CD4-positive, alpha-beta T cell treated with Interleukin-4 for 1 hour (primary cell): ENCODE measurements at places on chromosomes 11 and 22.

DNA sequence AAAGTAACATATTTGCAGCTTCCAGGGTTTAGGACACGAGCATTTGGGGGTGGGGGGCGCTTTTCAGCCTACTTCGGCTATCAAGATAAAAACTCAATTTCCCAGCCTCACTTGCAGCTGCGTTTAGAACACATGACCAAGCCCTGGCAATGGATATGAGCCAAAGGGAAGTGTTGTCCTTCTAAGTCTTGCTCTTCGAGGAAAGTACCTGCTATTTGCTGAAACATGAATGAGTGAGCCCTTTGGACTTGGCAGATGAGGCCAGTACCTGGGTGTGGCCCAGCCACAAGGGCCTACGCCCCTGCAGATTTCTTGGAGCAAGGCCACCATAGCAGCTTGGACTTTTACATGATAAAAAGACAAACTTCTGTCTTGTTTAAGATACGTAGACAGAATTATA, 60.2 kb upstream of the SORL1 start:
- no peak for DNase-seq

GRCh38 chr11:118914178-118914918, 11.4 kb downstream of the BCL9L start:
- DNase-seq: peak; percentile 74

GRCh38 chr11:723120-723883, 17.3 kb downstream of the EPS8L2 start:
- peak; percentile 74 for DNase-seq

DNA sequence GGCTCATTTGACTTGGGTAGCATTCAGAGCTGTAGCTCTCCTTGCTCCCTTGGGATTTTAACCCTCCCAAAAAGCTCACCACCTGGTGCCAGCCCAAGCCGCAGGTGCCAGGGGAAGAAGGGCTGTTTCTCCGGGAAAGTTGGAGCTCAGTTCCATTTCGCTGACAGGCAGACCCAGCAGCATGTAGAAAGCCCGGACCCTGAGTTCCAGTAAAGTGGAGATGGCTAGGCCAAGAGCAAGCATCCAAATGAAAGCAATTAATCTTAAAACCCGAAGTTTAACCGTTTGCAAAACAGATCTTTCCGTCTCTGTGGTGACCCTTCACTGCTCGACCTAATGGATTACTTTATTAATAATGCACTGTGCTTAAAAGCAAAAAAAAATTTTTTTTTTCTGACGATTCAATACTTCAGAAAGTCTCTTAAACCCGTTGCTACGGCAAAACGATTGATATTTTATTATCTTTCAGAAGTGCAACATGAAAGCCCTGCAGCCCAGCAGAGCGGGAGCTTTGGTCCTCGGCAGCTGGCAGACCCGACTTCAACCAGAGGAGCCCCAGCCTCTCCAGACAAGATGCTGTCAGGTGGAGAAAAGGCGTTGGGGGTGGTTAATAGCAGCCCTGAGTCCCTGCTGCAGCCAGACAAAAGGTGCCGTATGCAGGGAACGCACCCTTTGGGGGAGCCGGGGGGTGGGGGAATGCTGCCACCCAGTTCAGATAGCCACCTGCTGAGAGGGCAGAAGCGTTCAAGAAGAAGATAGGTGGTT, 3.3 kb downstream of the LMO1 start:
- no peak for DNase-seq

DNA sequence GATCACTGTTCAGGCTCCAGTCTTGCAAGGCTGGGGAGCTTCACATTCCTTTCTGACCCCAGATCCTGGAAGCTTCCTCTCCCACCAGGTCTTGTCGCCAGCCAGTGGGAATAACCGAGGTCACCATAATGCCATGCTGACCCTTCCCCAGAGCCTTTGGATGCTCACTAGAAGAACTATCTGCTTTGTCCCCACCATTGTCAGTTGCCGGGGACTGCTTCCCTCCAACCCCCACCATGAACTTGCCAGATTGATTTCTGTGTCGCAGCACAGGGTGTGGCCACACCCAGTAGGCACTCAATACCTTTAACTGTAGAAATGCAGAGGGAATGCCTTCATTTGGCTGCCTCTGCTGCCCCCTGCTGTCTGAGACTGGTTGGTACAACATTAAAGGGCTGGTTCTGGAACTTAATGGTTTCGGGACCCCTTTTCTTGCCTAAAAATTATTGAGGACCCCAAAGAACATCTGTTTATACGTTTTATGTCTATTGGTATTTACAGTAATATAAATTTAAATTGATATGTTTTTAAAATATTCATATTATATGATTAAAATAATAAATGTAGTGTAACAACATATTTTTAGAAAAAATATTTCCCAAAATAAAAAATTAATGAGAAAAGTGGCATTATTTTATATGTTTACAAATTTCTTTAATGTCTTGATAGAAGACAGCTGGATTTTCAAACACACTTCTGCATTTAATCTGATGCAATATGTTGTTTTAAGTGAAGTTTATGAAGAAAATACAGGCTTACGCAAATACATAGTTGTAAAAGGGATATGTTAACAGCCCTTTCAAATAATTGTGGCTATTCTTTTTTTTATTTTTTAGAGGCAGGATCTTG, 6.7 kb upstream of the GDPD5 start:
- peak; percentile 87 for DNase-seq

DNA sequence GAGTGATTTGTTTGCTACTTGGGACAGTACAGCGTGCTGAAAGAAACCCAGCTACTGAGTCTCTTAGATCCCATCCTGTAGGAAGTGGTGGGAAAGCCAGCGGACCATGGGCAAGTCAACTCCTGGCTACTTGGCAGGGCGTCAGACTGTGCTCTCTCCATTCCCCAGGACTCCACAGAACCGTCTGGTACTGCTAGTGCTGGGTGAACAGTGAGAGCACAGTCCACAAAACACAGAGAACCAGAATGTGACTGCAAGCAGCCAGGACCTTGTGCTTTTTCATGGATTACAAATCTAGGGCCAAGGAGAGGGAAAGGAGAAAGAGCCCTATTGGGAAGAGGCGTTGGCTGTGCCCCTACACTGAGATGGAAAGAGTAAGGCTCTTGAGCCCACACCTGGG, 10.2 kb downstream of the BID start:
- DNase-seq: no peak

DNA sequence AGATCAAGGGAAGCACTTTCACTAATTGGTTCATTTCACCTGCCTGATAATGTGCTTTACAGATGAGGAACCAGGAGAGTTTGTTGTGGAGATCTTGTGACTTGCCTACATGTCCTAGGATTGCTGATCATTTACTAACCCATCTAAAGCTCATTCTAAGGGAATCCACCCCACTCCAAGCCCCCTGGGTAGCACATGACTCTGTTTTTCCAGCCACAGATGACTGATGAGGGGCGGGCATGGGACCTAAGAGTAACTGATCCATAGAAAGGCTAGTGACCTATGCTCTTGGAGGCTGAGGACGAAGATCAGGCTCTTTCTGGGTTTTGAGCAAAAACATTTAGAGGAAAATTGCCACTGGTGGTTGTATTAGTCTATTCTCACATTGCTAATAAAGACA, 378.1 kb downstream of the CADM1 start:
- DNase-seq: no peak

DNA sequence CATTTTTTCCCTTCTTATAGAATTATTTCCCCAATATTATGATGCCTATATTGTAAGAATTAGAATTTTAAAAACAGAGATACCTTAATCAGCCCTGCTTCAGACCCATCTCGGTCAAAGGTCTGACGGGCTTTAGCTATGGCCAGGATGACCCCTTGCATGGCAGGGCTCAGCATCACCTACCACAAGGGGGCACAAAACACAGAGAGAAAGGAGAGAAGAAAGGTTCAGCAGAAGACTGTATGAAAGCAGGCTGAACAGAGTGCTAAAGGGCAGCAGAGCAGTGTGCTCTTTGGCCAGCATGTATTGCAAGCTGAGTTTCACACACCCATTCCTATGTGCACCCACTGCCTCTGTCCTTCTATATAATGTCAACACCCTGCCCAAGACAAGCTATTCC, 26.8 kb downstream of the CLDN25 start:
- DNase-seq: peak; percentile 6

DNA sequence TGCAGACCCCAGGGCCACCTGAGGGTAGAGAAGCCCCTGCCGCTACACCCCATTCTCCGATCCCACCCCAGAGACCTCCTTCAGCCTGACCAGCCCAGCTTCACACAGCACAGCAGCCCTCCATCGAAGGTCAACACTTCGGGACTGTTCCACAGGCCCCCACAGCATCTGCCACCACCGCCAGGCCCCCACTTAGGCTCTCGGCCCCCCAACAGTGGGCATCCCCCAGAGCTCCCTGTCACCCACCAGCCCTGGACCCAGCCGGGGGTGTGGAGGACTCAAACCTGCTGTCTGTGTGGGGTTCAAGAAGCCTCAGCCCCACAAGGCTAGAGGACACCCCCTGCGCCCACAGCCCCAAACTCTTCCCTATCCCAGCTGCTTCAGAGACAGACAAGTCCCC, 6.2 kb downstream of the SBF1 start:
- no peak for DNase-seq

- peak; percentile 48 for DNase-seq
Observed at GRCh38 chr22:22720724-22721261, 76.4 kb downstream of the GGTLC2 start.

DNA sequence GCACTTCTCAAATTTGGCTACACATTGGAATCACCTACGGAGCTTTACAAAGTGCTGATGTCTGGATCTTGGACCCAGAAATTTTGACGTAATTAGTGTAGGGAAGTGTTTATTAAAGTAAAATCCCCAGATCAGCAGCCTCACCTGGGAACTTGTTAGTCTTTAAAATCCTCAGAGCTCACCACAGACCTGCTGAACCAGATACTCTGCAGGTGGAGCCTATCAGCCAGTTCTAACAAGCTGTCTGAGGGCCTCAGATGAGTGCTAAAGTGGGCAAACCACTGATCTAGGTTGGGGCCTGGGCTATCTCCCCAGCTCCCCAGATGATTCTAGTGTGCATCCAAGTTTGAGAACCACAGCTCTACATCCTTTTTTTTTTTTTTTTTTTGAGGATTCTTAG, 436.0 kb downstream of the ETS1 start:
- DNase-seq: no peak

DNA sequence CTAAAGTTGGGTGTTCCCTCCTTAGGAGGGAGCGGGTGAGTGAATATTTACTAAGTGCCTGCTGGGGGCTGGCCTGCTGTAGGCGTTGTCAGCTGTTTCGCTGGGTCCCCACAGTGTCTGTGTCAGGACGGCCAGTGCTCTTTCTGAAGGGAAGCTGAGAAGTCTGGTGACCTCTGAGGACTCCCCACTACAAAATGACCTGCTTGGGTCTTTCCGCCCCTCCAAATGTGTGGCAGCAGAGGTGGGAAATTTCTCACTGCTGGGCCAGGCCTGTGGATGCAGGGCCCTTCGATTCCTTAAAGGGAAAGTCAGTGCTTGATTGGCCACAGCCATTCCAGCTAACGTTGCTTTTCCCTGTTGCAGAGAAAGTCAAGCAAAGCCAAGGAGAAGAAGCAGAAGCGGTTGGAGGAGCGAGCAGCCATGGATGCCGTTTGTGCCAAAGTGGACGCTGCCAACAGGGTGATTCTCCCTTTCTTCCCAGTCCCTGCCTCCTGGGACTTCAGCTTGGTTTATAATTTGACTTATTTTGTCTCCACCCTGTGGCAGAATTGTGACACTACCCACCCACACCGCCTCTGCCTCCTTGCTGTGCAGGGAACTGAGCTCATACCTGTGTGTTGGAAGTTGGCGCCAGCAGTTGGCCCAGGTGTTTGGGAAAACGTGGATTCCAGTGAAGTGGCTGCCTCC, 6.8 kb downstream of the NAA40 start:
- DNase-seq: peak; percentile 50

- no peak for DNase-seq
Observed at GRCh38 chr22:39589875-39590274, 19.3 kb downstream of the CACNA1I start.

DNA sequence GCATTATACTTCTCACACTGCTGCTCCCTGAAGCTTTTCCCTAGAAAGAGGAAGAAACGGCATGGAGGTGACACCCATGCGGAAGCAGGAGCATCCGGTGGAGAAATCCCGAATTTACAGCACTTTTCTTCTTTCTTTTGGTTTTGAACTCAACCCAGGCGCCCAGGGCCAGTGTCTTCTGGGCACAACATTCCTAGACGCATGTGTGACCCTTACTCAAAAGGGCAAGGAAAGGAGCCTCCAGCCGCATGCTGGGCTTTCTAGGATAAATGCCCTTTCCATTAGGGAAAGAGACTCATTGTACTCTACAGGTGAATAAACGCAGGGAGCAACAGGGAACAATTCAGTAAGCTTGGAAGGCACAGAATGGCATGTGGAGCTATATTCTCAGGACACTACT, 19.5 kb downstream of the ADAMTS8 start:
- no peak for DNase-seq

- no peak for DNase-seq
Observed at GRCh38 chr11:94653561-94653960, 86.4 kb downstream of the PIWIL4 start.

DNA sequence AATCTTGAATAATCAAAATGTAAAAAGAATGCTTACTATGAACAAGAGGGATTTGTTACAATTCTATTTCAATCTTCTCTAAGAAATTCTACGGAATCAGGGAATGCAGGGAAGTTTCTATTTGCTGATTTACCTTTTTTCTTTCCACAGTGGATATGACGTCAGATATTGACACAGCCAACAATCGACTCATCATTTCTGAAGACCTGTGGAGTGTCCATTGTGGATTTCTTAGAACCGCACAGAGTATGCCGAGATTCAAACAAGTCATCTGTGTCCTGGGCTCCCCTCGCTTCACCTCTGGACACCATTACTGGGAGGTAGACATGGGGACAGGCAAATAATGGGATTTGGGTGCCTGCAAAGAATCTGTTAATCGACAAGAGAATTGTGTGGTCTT, 4.1 kb upstream of the RFPL1 start:
- no peak for DNase-seq

DNA sequence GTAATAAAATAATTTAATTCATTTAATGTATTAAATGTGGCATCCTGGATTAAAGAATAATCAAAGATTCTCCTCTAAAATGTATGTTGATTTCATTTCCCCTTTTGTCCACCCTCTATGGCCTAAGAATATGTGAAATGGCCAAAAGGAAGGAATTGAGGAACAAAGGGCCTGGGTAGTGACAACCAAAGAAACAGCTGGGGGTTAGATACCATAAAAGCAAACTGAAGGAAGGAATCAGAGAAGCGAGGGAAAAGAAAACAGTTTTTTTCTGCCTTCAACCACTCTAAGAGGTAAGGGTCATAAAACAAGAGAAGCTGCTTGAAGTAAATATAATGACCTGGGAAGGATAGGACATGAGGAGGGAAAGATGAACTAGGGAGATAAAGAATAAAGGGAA, 139.3 kb downstream of the FAM76B start:
- DNase-seq: no peak

- DNase-seq: no peak
Observed at GRCh38 chr11:108035690-108036089, 27.0 kb downstream of the CUL5 start.
